Skeletal muscle cell (primary cell): ENCODE measurements at places on chromosomes 6 and 20.
A peak's percentile ranks its signal among the peaks of the same experiment; 100 is the strongest.

DNA sequence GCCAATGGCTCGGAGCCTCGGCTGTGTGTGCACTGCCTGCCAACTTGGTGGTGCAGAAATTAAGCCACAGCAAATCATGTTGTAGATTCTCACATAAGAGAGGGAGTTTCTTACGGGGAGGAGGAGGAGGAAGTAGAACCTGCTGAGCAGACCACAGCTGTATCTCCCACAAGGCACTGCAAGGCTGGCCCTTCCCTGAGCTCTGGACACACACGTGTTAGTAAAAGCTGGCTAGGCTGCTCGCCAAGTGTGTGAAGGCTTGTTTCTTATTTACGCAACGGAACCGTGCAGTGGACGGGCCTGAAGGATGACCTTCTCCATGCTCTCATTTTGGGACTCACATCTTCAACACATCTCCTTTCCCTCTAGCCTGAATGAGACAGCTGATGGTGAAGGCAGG lies 15.7 kb upstream of the QKI start:
- no peak for DNase-seq

DNA sequence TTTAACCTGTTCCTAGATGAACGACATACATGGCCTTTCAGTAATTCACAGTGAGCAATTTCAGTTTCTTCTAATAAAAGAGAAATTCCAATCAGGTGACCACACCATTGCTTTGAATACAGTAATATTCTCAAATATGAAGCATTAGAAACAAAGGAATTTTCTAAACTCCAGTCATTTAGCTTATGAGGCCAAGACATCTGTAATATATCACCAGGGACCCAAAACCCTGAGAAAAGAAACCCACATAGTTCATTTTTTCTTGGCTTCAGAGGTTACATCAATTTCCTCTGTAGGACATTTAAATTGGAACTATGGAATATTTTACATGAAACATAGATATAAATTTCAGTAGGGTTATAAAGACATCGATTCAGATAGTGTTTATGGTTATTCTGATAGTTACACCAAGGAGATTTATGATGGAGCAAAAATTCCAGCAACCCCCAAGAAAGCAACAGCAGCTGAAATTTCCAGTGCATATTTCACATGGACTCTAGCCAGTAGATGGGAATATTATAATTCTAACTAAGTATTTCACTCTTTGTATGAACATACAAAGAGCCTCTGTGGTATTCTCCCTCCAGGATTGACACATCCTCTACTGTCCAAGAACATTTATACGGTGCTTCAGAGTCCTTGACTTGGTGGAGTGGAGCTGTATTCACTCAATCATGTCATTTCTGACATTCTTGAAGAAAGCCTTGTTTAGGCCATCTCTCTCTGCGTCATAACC lies 82.9 kb downstream of the ADGRG6 start:
- no peak for DNase-seq

DNA sequence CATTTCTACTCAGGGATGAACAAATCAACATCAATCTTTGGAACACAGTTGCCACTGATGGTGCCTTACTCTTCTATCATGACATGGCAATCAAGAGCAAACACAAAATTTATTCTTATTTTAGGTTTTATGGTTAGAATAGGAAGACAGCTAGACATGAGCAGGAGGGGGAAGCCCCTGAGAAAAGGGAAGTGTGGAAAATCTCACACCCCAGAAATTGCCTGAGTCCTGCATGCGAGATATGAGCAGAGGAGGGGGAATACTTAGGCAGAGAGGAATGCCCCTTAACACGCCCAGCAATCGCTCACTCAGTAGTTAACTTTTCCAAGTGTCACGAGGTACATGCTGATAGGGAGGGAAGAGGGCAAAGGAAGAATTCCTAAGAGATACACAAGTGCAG lies 79.3 kb downstream of the PLG start:
- no peak for DNase-seq

GRCh38 chr6:107730683-107731314 lies 93.3 kb downstream of the SCML4 start:
- DNase-seq: no peak

- DNase-seq: no peak
These were observed 74.9 kb downstream of the MAP3K4 start for GRCh38 chr6:161066511-161066910.

- DNase-seq: no peak
These were observed 103.7 kb downstream of the ARID1B start for GRCh38 chr6:156880913-156881312.

- DNase-seq: no peak
These were observed 49.7 kb upstream of the SNX9 start for GRCh38 chr6:157773248-157773773.

GRCh38 chr6:16305788-16306187 lies 67.4 kb downstream of the GMPR start:
- no peak for DNase-seq

DNA sequence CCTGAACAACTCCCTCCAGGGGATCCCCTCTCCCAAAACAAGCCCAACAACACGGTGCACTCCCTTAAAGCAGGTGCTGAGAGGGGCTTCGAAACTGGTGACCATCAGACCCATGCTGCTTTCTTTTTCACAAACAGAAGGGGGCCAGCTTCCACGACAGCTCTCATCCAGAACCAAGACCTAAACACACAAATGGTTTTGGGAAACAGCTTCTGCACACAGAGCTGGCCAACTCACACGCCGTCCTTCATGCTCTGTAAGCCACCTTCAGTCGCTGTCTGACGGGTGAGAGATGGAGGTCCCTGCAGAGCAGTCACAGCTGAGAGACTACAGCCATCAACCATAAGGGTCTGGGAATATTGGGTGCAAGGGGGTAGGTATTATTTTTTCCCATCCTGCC lies 76.3 kb downstream of the ZMYND8 start:
- DNase-seq: no peak

GRCh38 chr6:155171747-155172449 lies 91.9 kb upstream of the CLDN20 start:
- DNase-seq: no peak

GRCh38 chr6:75824160-75824559 lies 75.1 kb downstream of the MYO6 start:
- DNase-seq: no peak

- no peak for DNase-seq
These were observed 149.3 kb downstream of the GJA1 start for GRCh38 chr6:121584586-121585369.

GRCh38 chr20:42894483-42894882 lies 295.2 kb downstream of the PTPRT start:
- DNase-seq: no peak

GRCh38 chr6:160042014-160042773 lies 73.3 kb downstream of the IGF2R start:
- no peak for DNase-seq

- DNase-seq: no peak
These were observed 109.9 kb downstream of the POPDC3 start for GRCh38 chr6:105069821-105070445.

GRCh38 chr6:108896111-108896661 lies 48.0 kb downstream of the ARMC2 start:
- DNase-seq: peak; percentile 86

DNA sequence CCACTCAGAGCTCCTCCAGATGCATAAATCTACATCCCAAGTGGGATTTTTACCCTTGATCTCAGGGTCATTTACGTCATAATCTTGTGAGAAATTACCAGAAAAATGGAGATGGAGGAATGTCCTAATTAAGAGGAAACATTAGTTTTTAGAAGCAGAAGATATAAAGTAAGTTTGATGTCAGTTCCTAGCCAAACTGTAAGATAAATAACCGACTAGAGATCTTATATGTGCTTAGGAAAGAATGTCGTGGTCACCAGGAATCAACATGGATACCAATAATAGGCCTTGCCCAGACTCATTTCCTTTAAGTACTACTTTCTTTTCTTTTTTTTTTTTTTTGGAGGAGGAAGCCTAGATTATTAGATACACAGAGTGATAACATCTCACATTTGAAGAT lies 186.9 kb downstream of the UTRN start:
- DNase-seq: no peak

GRCh38 chr6:20246125-20246524 lies 33.9 kb upstream of the MBOAT1 start:
- no peak for DNase-seq

DNA sequence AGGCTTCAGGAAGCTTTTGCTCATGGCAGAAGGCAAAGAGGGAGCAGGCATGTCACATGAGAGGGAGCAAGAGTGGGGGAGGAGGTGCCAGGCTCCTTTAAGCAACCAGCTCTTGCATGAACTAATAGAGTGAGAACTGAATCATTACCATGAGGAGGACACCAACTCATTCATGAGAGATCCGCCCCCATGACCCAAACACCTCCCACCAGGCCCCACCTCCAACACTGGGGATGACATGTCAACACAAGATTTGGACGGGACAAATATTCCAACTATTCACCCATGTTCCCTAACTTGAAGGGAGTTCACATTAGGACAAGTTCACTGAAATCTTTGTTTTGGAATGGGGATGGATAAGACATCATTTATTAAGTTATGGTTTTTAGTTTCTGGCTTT lies 155.2 kb upstream of the ESR1 start:
- DNase-seq: no peak

DNA sequence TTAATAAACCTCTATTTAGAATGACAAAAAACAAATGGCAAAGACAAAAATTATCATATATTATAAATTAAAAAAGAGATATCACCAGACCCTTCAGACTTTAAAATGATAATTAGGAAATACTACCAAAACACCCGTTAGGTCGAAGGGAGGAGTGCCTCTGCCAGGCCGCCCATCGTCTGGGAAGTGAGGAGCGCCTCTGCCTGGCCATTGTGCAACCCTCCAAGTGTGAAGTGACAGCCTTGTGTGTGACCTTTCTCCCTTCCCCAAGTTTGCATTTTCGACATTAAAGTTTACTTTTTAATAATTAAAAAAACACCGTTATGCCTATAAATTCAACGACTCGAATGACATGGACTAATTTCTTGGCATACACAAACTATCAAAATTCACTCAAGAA lies 64.5 kb upstream of the TASP1 start:
- DNase-seq: no peak

DNA sequence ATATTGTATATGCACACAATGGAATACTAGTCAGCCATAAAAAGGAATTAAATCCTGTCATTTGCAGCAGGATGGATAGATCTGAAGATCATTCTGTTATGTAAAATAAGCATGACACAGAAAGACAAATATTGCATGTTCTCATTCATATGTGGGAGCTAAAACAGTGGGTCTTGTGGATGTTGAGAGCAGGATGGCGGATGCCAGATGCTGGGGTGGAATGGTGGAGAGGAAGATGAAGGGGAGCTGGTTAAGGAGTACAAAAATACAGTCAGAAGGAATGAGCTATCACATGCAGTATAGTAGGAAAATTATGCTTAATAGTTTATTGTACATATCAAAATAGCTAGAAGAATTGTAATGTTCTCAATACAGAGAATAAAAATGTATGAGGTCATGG lies 41.8 kb downstream of the THBS2 start:
- DNase-seq: no peak

DNA sequence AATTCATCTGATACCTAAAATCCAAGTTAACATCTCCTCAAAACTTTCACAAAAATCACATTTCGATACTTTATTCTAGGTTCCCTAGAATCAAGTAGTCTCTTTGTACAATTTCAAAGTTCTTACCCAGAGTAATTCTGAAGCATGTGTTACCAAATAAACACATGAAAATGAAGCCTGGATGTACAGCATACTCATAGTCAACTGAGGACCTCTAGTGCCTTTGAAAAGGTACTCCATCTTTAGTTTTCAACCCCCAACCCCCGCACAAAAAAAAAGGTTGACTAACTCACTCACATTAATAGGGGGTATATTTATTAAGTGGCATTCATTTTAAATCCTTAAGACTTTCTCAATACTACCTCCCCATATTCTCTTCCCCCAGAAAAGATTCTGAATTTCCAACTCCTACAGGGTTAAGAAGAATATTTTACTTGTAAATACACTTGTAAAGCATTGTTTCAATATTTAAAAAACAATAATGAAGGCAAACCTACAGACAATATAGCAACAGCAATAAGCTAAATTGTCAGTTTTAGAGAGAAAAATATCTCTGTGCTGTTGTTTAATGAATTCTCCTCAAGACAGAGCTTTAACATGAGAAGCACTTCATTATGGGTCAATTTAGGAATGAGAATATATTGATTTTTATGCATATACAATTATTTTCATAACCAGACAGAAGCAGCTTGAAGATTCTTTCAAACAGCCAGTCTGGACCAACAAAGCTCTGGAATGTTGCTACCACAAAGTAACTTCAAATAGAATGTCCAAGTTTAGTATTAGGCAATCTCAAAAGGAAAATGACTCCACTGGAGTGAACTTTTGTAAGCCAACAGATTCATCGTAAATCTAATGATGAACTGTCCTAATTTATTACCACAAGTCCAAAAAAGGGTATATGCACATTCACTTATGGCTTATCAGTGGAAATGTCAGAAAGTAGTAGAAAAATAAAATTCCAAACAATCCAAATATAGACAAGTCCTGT lies 3.3 kb downstream of the PLN start:
- peak; percentile 57 for DNase-seq

GRCh38 chr6:168823397-168824212 lies 382.6 kb downstream of the SMOC2 start:
- DNase-seq: no peak

- no peak for DNase-seq
These were observed 212.6 kb downstream of the SOD2 start for GRCh38 chr6:159480471-159480870.

DNA sequence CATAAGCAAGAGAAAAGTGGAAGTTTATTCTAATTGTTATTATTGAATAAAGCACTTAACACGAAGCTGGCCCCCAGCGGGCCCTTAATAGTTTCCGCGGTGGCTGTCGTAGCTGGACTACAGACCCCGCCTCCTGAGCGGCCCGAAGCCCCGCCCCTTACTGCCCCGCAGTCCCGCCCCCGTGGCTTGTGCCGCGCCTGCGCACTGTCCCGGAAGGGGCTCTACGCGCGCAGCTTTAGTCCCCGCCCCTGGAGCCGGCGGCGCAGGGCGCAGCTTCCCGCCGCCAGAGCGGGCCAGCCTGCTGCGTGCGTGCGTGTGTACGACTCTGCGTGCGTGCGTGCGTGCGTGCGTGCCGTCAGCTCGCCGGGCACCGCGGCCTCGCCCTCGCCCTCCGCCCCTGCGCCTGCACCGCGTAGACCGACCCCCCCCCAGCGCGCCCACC lies at the start of gene VAPB:
TSS of gene VAPB (plus strand) at position 348 of the 442 bp plus-strand sequence. CDS start 231 bp downstream, outside the sequence.
- peak; percentile 86 for DNase-seq

GRCh38 chr20:19767070-19767469 lies 9.0 kb downstream of the RIN2 start:
- no peak for DNase-seq

- no peak for DNase-seq
These were observed 53.4 kb downstream of the AKAP12 start for GRCh38 chr6:151292974-151293687.

DNA sequence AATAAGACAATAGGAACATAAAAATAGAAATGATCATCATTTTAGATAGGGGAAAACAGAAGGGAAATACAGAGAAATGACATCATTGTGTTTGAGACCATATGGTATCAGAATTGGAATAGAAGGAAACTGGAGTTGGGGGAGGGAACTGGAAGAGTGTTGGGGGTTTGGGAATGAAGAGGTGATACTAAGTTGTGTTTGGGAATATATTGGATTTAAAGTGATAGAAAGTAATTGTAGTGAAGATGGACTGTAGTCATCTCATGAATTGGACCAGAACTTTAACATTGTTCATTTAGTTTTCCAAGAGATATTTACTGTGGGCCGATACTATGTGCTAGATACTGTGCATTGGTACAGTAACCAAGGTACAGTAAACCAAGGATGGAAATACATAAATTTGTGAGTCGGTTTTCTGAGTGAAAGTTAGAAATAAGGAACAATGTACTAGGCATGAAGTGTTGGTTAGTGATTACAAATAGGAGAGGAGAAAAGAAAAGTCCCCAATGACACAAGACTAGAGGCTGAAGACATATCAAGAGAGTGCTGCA lies 32.3 kb downstream of the KCNQ5 start:
- no peak for DNase-seq
